NCI-H510A (cell line): ENCODE measurements at places on chromosomes 5 and 9.

DNA sequence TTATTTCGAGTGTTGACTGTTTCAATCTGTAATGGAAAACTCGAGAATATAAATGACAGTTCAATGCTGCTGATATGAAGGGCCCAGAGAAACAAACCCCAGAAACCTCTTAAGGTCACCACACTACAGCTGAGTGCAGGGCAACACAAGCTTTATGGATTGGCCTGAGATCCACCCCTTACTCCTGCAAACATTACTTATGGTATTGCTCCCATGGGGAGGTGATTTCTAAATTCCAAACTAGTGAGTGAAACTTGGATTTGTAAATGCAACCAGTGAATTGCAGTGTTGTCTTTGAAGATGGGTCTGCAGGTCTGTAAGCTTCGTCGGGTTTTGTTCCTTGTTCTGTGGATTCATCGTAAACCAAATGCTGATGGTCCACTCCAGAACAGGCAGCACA, 85.4 kb downstream of the NTRK2 start:
- DNase-seq: no peak

GRCh38 chr9:21455320-21455719, 15.1 kb downstream of the IFNA1 start:
- no peak for DNase-seq

GRCh38 chr9:79880626-79881025, 308.9 kb downstream of the TLE4 start:
- no peak for DNase-seq

- no peak for DNase-seq
These were observed 19.8 kb upstream of the NSD1 start for GRCh38 chr5:177113566-177114424.

- no peak for DNase-seq
These were observed 84.3 kb upstream of the COL5A1 start for GRCh38 chr9:134557331-134557730.

DNA sequence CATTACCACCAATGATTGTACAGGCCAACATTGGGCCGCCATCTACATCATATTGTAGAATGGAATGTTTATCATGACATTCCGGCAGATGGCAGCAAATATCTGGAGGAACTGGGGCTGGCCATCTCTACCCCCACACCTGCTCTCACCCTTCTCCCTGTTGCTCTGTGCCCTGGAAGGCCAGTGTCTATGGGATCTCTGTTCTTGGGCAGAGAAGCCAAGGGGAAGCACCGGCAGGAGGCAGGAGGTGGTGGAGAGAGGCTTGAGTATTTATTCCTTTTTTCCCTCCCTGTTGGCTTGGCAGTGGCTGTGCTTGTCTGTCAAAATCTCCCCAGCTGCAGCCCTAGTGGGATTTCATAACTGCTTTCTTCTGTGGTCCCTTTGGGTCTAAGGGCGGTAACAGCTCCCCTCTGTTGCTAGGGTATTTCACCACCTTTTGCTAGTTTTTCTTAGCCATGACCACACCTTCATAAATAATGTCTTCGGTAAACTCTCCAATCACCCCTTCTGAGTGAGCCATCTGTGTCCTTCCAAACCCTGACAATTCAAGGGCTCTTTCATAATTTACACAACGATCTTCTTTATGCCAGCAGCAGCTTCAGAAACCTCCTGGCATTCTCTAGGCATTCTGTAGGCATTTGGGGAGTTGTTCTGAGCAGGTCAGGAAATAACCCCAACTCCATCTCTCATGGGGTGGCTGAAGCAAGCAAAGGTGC, 225.8 kb downstream of the MELK start:
- DNase-seq: no peak

DNA sequence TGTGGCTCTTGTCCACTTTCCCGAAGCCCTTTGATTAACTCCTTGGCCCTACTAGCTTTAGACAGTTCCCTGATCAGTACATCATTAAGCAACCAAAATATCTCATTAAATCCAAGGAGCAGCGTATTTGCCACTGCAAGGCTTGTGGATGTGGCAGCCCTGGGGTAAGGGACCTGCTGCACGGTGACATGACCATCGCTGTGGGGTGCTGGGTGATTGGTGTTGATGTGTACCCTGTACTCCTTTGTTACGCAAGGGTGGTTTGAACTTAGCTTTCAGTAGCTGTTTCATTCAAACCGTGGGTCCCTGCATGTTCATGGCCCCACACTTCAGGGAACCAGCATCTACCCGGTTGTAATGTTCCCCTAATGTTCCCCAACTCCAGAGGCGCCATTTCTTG, 41.0 kb downstream of the OTULIN start:
- DNase-seq: no peak

- no peak for DNase-seq
These were observed 1.9 kb upstream of the DAB2 start for GRCh38 chr5:39426746-39427105.

GRCh38 chr5:142929587-142929986, 159.4 kb downstream of the ARHGAP26 start:
- DNase-seq: no peak

- no peak for DNase-seq
These were observed 43.9 kb downstream of the BARX1 start for GRCh38 chr9:93911136-93911745.
